ENCODE measurements at places on chromosomes 3 and 15.
A peak's percentile ranks its signal among the peaks of the same experiment; 100 is the strongest.

GRCh38 chr15:77030928-77031375 is 36.0 kb downstream of the PSTPIP1 start:
- DNase-seq, result no peak

DNA sequence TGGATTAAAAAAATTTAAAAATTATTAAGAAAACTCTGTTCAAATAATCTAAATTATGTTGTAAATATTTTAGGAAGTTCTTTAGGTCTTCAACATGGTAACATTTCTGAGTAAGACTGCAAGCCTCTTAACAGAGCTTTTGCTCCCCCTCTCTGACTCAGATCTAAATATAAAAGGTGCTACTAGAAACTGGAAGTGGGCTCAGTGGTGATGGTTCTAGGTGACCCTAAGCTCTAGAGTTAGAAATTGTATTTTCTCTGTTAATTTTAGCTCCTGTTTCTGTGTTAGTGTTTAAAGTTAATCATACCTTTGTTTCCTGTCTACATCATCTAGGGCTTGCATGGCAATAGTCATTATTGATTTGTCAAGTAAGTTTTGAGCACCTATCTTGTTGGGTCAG is 159.9 kb upstream of the MEIS2 start:
- DNase-seq, result no peak

DNA sequence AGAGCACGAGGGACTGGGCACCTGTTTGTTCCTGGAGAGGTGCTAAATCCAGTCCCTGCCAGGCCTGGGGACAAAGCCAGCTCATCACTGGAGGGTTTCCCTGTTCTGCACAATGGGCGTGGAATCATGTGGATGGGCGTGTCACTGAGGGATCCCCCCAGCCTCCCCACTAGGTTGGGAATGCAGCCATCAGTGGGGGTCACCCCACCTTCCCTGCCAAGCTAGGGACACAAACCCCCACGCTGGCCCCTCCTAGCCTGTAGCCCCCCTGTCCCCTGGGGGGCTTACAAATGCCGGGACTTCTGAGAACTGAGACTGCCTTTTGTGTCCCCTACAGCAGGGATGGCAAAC is 61.9 kb downstream of the NSMCE3 start:
- no peak for DNase-seq

GRCh38 chr3:15255215-15255614 is 49.2 kb downstream of the CAPN7 start:
- no peak for DNase-seq

DNA sequence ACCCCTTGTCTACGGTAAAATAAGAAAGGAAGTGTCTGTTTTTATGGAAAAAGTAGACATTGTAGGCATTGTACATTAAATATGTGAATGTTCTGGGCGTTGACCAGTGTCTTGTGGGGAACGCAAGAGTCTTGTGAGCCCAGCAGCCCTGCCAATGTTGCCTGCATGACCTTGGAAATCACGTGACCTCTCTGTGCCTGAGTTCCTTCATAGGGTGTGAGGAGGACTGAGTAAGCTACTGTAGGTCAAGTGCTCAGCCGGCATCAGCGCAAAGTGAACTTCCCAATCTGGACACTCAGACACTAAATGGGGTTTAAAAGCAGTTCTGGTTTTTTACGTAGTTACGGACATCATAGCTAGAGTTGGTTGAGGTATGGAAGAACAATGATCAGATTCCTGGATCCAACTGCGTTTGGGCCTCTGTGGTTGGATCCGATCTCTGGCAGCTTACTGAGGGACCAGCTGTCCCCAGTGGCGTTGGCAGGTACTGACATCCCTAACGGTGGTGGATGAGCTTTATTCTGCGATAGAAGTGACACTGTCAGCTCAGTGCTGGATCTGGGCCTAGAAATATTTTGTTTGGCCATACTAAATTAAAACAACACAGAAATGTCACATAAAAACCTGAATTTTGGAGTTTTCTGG is 63.8 kb downstream of the SPSB4 start:
- no peak for DNase-seq

DNA sequence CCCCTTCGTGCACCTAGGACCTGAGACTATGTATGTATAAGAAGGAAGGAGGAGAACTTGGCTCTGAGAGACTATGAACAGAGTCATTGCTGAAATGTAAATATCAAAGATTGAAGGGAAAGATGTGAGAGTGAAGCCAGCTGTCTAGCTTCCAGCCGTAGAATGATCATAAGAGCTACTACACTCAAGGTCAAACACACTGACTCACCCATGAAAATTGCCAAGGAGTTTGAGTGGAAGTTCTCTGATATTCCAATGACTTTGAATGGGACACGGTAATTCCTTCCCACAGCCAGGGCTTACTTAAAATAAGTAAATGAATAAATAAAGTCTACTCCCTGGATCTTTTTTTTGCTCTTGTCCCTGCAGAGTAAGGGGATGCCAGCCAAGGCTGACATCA is 398.9 kb upstream of the TPRG1 start:
- peak; percentile 51 for DNase-seq

GRCh38 chr3:100483529-100483928 is 8.9 kb upstream of the TMEM45A start:
- DNase-seq, result no peak

GRCh38 chr3:138188013-138188730 is 1.1 kb downstream of the ARMC8 start:
- DNase-seq, result no peak

GRCh38 chr3:52182196-52182595 is 15.8 kb upstream of the ALAS1 start:
- DNase-seq, result no peak

- no peak for DNase-seq
These were observed 217.5 kb downstream of the CHL1 start for GRCh38 chr3:414063-414462.

GRCh38 chr3:114071786-114072185 is 15.2 kb downstream of the QTRT2 start:
- DNase-seq, result no peak

- DNase-seq, result no peak
These were observed 61.2 kb upstream of the CTNNB1 start for GRCh38 chr3:41138146-41138545.

GRCh38 chr3:17632401-17633100 is 109.9 kb downstream of the TBC1D5 start:
- DNase-seq, result no peak

GRCh38 chr15:89140595-89140994 is 52.3 kb downstream of the ABHD2 start:
- DNase-seq, result no peak

DNA sequence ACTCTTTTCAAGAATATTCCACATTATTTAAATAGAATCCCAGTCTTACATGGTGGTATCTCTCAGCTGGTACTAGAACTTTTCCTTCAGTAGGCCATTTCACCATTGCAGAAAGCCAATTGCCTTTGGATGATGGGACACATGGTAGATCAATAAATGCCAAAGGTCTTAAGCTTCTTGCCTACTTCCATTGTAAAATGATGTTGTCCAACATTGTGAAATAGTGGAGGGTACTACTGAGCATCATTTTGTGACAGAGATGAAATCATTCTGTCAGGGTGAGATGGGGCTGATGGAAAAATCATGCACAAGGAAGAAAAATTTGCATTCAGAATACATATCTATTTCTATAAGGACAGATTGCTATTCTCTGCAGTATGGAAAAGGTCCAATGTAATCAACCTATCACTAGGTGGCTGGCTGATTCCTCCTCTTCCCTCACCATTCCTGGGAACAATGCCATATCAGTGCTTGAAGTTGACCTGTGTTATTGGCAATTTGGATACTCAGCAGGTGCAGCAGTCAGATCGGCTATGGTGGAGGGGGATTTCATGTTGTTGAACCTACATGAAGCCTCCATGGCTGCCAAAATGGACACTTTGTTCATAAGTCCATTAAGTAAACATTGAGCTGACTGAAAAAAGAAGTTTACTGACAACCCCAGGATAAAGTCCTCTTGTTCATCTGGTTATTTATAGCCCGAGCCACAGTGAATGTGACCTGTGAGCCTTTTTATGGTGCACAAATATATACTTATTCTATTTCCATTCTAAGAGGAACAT is 596.9 kb upstream of the ARPP21 start:
- DNase-seq, result no peak

- no peak for DNase-seq
These were observed 30.7 kb downstream of the SEMA7A start for GRCh38 chr15:74402873-74403587.

DNA sequence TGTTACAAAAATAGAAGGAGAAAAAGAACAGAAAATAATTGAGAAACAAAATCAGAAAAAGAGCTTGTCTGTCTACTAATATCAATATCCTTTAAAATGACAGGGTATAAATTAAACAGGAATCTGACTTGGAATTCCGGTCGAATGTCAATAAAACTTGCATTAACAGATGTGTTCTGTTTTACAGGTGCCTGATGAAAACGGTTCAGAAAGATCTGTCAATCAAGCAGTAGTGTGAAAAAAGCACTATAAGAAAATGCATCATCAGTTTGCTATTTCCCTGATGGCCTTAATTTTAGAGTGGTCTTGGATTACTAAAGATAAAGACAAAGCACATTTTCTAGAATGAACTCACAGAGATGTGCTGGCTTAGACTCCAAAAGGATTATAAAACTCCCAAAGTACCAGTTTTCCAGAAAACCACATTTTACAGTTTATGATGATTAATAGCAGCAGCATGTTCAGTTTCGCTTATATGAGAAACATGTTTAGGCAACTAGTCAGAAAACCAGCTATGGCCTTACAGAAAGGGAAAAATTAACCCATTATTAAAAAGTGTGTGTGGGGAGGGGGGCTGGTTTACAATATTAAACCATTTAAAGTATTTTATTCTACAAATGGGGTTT is 8.2 kb upstream of the C3orf38 start:
- no peak for DNase-seq

GRCh38 chr15:31516874-31517273 is 190.2 kb downstream of the KLF13 start:
- DNase-seq, result no peak

- DNase-seq, result no peak
These were observed 20.5 kb downstream of the RBP2 start for GRCh38 chr3:139455855-139456254.

- DNase-seq, result no peak
These were observed 61.2 kb upstream of the MFGE8 start for GRCh38 chr15:88974392-88974791.
